ENCODE measurements at places on chromosomes 6 and 20. TPM values are rescaled to one million over a fixed set of nuclear protein-coding genes. Genes with fewer than 3 reads are reported as not detected.

- DNase-seq, result no peak
Measured at GRCh38 chr6:130693944-130694343, 133.3 kb upstream of the SMLR1 start.

The SLA2 gene
- total RNA-seq, result 0.12 TPM

DNA sequence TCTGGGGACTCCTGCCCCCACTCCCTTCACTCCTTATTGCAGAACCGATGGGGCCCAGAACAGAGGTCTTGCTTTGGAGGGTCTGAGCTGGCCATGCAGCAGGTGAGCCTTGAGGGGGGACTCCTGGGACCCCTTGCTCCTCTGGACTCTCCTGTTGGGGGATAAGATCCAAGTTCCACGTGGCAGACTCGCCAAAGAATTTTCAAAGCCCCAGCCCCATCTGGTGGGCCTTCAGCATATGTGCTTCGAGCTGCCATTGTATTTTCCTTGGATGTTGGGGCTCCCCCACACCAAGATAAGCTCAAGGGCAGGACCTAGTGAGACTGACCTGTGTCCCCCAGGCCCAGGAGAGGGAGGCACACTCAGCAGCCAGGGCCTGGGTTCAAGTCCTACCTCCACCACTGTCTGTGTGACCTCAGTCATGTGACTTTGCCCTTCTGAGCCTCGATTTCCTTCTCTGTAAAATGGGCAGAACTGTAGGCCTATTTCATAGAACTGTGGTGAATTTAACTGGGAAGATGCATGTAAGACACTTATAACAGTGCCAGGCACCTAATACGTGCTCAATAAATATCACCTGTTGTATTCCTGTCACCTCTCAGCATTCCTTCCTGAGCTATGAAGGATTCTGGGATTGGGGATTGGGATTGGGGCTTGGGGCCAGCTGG is 115.5 kb downstream of the VEGFA start:
- no peak for DNase-seq

DNA sequence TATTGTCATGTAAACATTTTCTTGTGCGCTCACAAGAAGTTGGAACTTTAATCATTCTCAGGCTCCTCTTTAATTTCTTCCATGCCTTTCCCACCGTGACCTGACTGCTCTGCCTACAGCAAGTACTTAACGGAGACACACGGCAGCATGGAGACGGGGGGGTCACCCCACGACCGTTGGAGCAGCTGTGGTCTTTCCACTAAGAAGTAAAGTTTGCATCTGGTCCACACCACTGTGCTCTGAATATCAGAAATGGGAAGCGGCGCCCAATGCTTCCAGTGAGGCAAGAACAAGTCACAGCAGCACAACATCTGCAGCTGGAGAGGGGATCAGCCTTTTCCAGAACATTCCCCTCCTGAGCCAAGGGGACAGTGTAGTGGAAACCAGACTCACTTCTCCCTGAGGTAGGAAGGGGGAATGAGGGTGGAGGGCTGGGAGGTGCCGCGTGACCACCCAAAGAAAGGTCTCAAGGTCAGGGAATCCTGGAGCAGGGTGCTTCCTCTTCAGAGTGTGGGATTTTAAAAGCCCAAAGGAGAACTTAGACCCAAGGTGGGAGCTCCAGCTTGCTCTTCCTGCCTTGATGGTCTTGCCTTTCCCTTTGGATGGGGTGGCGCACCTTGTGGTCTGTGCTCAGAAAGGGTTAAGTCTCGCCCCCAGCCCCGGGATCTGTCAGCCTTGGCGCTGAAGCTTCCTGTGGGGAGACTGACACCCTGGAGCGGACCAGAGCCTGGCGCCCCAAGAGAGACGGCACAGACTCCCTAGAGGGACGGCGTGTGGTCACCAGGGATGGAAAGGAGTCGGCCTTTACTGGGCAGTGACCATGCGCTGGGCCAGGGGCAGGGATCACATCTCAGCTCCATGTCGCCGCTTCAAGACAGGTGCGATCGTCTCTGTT is 25.6 kb upstream of the SMOC2 start:
- no peak for DNase-seq

DNA sequence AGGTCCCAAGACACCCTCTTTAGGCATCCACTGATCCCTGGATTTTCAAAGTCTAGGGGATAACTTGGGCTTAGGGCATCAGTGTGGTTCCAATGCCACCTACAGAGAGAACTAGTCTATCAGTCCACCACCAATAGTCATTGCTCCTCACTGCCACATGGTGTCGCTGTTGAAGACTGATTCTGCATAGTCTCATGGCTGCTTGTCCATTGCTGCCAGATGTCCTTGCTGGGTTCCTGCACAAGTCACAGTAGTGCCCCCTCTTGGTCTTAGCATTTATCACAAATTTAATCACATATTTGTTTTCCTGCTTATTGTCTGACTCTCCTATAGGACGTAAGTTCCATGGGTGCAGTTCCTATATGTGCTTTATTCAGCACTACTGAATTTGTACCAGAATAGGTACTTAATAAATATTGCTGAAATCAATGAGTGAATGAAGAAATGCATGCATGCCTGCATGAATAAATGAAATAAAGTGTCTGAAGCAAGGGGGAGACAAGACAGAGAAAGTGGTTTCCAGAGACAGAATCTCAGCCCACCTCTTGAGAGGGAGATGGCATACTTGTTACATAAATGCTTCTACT is 45.9 kb upstream of the RALY start:
- DNase-seq, result peak; percentile 89

DNA sequence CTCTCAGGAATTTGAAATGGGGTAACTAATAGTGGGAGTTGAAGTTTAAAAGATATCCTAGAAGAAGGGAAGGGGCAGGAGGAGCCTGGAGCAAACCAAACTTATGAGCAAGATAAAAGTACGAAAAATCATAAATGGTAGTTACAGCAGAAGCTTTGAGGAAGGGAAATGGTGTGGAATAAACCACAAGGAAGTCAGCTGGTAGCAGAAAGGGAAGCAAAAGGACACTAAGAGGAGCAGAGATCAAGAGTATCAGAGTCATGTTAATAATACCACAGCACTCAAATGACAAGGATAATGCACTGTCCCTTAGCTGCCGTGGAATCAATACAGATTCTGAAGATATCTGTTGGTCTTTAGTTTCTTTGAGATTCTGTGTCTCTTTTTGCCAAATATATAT is 44.9 kb upstream of the CCDC28A start:
- DNase-seq, result no peak

- DNase-seq, result no peak
Measured at GRCh38 chr6:165817771-165818170, 154.7 kb upstream of the PDE10A start.

DNA sequence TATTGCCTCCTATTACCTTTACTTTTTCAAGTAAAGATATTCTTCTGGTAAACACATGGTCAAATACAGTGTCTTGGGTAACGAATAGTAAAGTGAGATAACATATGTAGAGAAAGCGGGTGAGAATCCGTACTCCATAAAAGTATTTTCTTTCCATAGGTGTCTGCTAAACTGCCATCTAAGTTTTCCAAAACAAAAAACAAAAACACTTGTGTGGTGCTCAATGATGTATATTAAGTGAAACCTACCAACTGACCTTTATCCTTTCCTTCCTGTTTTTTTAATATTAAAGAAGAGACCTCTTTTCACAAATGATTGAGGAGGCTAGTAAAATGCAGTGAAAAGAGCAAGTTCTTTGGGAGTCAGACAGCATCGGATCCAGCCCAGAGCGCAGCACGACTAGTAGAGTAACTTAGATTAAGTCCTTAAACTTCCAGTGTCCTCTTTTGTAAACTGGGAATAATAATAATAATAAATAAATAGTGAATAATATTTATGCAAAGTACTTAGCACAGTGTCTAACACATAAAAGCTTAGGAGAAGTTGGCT is 437 bp upstream of the CDKAL1 start:
- no peak for DNase-seq

Data from HCT116 (cell line).